ENCODE measurements at places on chromosomes 1 and 21.

DNA sequence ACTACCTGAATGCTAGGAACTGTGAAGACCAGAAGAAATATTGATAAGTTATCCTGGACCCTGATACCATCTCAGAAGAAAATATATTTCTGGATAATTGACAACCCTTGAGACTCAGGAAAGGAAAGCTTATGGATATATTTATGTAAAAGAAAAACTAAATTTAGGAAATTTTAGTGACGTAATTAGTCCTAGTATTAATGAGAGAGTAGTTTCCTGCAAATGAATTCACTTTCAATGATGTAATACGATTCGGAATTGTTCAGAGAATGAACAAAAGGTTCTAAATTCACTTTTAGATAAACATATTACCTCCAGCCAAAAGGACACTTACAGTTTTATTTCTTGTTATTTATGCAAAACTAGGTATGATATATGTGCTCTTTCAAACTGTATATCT lies 1120.1 kb upstream of the NCAM2 start:
- DNase-seq = no peak
- no peak overlapping the region for H3K4me3 ChIP-seq
- no peaks in the 10 kb centered on the region for H3K27me3 ChIP-seq

GRCh38 chr21:20877976-20878375 lies 120.2 kb upstream of the NCAM2 start:
- H3K4me1 ChIP-seq = no peaks in the 10 kb centered on the region
- H3K4me3 ChIP-seq = no peak overlapping the region
- DNase-seq = no peak
- no peak overlapping the region for H3K27ac ChIP-seq
- H3K36me3 ChIP-seq = no peaks in the 10 kb centered on the region

- H3K4me1 ChIP-seq = no peaks in the 10 kb centered on the region
- no peak for DNase-seq
- H3K4me3 ChIP-seq = no peak overlapping the region
- no peaks in the 10 kb centered on the region for H3K36me3 ChIP-seq
These were observed 297.0 kb upstream of the SNX7 start for GRCh38 chr1:98364544-98364943.

DNA sequence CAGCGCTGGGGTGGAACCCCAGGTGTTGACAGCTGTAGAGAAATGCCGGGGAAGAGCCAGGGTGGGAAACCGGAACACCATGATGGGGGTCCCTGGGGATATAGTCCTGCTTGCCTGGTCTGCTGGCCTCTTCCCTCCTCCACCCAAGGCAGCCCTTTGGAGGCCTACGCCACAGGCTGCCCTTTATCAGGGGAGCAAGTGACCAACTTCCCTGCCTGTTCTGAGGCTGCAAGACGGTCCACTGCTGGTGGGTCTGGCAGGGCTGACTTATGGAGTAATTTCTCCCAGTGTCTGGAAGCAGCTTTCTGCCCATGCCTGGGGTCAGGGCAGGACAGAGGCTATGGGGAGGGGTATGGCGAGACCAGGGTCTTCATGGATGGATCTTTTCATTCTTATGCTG lies 50.8 kb upstream of the EDN2 start:
- H3K4me3 ChIP-seq = no peak overlapping the region
- H3K36me3 ChIP-seq = no peaks in the 10 kb centered on the region
- DNase-seq = no peak
- peaks cover 19% of the 10 kb centered on the region for H3K4me1 ChIP-seq
- no peak overlapping the region for H3K27ac ChIP-seq

GRCh38 chr1:239731082-239731748 lies 344.8 kb downstream of the CHRM3 start:
- H3K36me3 ChIP-seq = no peaks in the 10 kb centered on the region
- H3K4me3 ChIP-seq = no peak overlapping the region
- no peaks in the 10 kb centered on the region for H3K4me1 ChIP-seq

DNA sequence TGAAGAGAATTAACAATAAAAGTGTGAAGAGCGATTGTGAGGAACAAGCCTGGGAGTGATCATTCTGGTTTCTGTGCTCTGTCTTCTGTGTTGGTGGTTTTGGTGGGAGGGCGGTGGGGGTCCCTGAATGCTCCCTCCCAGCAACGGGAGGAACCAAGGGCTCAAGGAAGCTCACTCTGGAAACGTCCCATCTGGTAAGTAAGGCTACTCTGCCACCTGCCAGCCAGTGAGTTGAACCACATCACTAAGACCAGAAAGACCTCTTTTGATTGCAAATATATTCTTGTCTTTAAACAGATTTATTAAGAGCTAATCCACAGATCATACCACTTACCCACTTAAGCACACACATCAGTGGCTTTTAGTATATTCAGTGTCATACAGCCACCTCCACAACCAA lies 125.0 kb downstream of the PRDM2 start:
- H3K36me3 ChIP-seq = no peaks in the 10 kb centered on the region
- H3K27me3 ChIP-seq = no peaks in the 10 kb centered on the region
- no peak overlapping the region for H3K4me3 ChIP-seq

- H3K27ac ChIP-seq = peak overlapping the region; percentile 95
- H3K36me3 ChIP-seq = no peaks in the 10 kb centered on the region
- H3K27me3 ChIP-seq = no peaks in the 10 kb centered on the region
- H3K4me1 ChIP-seq = peaks cover 14% of the 10 kb centered on the region
These were observed 755 bp downstream of the FBXO42 start for GRCh38 chr1:16351456-16351993.

DNA sequence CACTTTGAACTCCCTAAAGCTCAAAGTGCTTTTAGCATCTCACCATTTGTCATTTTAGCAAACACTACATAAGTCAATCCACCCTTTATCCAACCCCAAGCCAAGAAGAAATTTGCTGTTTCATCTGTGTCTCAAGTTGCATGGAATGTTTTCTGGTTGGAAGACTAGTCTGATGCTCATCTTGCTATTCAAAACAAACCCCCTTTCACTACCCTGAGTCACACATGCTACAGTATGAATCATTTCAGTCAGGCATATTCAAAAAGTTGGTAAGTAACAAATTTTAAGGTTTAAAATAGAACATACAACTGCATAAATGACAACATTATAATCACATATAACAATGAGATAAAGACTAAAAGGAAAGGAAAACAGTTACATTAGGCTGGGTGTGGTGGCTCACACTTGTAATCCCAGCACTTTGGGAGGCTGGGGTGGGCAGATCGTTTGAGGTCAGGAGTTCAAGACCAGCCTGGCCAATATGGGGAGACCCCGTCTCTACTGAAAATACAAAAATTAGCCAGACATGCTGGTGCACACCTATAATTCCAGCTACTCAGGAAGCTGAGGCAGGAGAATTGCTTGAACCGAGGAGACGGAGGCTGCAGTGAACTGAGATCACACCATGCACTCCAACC lies 38.7 kb downstream of the DSTYK start:
- DNase-seq = no peak
- H3K36me3 ChIP-seq = no peaks in the 10 kb centered on the region
- no peak overlapping the region for H3K27ac ChIP-seq
- H3K27me3 ChIP-seq = no peaks in the 10 kb centered on the region

DNA sequence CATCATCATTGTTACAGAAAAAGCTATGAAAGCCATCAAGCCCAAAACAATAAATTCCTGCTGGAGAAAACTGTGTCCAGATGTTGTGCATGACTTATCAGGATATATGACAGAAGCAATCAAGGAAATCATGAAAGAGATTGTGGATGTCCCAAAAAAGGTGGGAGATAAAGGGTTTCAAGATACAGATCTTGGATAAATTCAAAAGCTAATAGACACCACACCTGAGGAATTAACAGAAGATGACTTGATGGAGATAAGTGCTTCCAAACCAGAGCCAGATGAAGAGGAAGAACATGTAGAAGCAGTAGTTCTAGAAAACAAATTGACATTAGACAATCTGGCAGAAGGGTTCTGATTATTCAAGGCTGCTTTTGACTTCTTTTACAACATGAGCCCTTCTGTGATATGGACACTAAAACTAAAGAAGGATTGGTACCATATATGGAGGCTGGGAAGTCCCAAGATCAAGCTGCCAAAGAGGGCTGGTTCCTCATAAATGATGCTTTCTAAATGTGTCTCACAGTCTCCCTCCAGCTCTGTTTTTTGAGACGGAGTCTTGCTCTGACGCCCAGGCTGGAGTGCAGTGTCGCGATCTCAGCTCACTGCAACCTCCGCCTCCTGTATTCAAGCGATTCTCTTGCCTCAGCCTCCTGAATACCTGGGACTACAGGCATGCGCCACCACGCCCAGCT lies 32.1 kb upstream of the LRIG2 start:
- H3K4me3 ChIP-seq = no peak overlapping the region
- no peak for DNase-seq
- no peaks in the 10 kb centered on the region for H3K36me3 ChIP-seq
- no peaks in the 10 kb centered on the region for H3K27me3 ChIP-seq
- H3K27ac ChIP-seq = no peak overlapping the region
